ENCODE measurements at places on chromosomes 12 and 14. TPM values are rescaled to one million over a fixed set of nuclear protein-coding genes. Genes with fewer than 3 reads are reported as not detected.

The NKX2-1 gene
- total RNA-seq = not detected

DNA sequence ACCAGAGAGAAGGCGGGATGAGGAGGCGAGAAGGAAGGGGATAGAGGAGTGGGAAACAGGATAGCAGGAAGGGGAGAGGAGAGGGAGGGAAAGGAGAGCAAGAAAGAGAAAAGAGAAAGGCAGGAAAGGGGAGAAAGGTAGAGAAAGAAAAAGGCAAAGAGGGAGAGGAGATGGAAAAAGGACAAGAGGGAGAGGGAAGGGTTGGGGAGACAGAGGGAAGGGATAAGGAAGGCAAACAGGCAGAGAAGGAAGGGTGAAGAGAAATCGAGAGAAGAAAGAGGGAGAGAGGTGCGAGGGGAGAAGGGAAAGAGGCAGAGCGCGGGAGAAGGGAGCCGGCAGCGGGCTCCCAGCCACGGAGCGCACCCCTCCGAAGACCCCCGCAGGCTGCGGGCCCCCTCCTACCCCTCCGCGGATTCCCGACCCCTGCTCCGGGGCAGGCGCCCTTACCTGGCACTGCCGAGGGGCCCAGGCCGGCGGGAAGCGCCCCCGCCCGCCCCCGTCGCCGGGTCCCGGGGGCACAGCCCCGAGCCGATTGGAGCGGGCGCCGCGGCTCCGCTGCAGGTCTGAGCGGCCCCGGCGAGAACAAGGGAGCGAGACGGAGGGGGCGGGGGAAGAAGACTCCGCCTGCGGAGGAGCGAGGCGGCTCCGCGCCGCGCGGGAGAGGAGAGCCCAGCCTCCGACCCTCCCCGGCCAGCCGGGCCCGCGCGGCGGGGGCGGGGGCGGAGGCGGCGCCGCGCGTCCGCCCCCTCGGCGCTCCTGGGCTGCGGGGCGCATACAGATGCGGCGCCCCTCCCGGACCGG, at the start of gene CDH24:
Gene CDH24 (minus strand): TSS at position 565 of the 801 bp plus-strand sequence. CDS start 1,787 bp downstream, outside the sequence.
- DNase-seq = peak; percentile 34

DNA sequence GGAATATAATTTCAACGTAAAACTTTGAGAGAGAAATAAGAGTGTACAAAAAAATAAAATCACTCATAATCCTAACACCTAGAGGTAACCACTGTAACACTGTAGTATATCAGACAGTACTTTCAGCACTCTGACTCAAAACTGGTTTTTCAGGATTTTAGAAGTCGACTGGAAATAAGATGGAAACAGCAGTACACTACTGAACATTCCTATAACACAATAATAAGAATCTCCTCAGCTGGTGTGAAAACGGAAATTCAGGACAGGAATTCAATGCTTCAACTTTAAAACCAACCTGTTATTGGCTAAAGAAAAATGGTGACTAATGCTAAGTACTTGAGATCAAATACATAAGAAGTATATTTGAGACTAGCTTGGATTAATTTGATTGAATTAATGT, 12.3 kb upstream of the PITPNM2 start:
- DNase-seq = no peak

- peak; percentile 41 for DNase-seq
Measured at GRCh38 chr12:3034067-3034750, 43.0 kb upstream of the TSPAN9 start.
